ENCODE measurements at places on chromosomes 6 and 20.

DNA sequence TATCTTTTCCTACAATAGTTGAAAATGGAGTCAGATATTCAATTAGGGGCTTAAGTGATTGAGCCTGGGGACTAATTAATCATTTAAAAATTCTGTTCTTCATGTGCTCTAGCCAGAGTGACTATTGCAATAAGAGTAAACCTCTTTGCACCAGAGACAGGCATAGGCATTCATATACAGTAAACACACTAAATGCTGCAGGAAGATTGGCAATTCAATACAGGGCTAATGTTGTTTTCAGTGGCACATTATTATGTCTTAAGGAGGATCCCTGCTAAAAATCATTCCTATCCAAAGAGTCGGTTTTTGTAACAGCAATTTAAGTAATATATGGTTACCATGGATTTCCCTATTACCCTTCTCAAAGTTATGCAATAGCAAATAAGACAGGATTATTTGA, 1.2 kb downstream of the PDE7B start:
- DNase-seq = no peak

DNA sequence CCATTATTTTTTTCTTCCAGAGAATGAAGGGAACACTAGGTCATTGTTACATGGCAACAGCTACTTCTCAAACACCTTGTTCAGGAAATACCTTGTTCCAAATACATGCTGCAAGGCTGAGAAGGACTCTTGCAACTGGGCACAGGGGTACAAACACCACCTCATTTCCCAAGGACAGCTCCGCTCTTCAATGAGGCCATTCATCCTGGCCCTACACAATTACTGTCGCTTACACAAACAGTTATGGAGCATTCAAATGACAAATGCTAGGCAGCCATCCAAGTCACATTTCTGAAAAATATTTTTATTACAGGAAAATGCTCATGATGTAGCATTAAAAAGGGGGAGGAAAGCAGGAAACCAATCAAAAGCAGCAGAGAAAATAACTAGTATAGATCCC, 611.9 kb downstream of the DHX35 start:
- no peak for DNase-seq

- peak; percentile 72 for DNase-seq
Measured at GRCh38 chr20:51562332-51563173, 20.0 kb upstream of the NFATC2 start.

GRCh38 chr20:11275740-11276139, 601.9 kb upstream of the JAG1 start:
- DNase-seq = no peak

DNA sequence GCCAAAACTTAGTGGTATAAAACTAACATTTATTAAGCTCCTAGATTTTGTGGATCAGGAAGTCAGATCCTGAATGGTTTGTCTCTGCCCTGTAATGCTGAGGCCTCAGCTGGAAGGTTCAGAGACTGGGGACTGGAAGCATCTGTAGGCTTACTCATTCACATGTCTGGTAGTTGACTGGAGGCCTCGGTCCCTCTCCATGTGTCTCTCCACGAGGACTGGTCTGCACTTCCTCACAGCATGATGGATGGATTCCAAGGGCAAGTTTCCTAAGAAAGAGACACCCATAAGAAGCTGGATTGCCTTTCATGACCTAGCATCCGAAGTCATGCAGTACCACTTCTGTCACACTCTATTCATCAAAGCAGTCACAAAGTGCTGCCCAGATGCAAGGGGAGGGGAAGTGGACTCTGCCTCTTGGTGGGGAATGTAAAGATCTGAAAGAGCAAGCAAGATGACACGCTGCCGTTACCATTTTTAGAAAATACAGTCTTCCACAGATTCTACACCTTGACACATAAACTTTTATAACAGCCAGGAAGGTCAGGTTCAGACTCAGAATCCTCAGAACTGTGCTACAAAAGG, 17.2 kb upstream of the MDGA1 start:
- DNase-seq = no peak

- DNase-seq = no peak
Measured at GRCh38 chr6:89952105-89952671, 57.9 kb downstream of the GJA10 start.

- no peak for DNase-seq
Measured at GRCh38 chr20:48205281-48205782, 420.1 kb upstream of the SULF2 start.

All from LNCaP clone FGC (cell line).